Osteoblast (primary cell): ENCODE measurements at places on chromosomes 1 and 21.
A peak's percentile ranks its signal among the peaks of the same experiment; 100 is the strongest.

DNA sequence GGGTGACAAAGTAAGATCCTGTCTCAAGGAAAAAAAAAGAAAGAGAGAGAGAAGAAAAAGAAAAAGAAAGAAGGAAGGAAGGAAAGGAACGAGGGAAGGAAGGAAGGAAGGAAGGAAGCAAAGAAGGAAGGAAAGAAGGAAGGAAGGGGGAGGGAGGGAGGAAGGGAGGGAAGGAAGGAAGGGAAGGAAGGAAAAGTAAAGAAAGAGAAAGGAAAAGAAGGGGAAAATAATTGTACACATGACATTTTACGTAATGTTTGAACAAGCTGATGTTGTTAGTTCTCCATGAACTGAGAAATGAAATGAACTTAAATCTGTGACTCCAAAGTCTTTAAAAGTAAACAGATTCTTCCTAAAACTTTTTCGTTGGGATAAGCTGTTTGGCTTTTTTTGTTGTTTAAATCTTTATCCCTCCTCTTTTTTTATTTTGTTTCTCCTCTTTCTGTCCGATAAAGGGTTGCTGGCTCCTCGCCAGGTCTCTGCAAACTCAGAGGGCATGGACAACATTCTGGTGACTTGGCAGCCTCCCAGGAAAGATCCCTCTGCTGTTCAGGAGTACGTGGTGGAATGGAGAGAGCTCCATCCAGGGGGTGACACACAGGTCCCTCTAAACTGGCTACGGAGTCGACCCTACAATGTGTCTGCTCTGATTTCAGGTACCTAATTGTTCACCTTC, 59.8 kb downstream of the IL12RB2 start:
- DNase-seq = peak; percentile 70

DNA sequence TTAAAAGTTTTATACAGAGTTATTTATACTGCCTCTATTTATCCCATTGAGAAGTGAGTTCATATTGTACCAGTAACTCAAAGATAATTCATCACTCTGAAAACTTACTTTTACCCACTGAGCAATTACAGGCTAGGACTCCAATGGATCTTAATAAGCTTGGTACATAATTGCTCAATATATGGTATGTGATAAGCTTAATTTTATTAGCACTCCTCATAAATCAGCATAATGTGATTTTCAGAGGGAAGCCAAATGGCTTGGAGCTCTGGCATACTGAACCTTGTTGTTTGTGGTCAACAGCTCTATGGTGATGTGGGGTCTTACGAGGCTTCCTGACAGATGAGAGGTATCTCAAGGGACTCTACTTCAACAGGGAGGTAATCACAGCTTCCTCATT, 26.3 kb downstream of the ADAM30 start:
- no peak for DNase-seq

DNA sequence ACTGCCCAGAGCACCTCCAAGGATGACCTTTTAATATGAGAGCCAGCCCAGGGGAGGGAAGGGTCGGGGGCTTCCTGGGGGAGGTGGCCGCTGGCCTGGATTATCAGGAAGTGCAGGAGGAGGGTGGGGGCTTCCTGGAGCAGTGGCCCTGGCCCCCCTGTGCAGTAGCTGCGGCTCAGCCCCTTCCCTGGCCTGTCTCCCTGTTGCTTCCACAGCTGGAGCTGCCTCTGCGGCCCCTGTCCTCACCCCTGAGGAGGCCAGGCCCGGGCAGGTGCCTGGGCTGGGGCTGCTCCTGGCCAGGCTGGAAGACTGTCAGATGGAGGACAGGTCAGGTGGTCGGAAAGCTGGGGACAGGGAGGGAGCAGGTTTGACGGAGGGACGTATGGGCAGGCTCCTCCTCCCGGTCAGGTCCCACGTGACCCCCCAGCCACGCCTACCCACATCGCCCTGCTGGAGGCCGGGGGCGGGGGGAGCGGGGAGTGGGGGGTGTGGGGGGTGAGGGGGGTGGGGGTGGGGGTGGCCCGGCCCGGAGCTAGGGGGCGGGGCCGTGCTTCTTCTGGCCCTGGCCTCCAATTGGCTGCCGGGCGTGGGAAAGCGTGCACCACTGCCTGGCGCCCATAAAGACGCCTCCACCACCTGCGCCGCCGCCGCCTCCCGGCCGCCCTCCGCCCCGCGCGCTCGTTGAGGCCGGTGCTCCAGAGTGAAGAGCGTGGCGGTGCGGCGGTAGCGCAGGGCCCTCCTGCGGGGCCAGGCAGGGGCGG, 10.2 kb upstream of the TNFRSF14 start:
- peak; percentile 98 for DNase-seq

- no peak for DNase-seq
Observed at GRCh38 chr1:238767321-238767720, 619.0 kb upstream of the CHRM3 start.

GRCh38 chr1:56617141-56617540, 28.0 kb upstream of the PRKAA2 start:
- DNase-seq = no peak

DNA sequence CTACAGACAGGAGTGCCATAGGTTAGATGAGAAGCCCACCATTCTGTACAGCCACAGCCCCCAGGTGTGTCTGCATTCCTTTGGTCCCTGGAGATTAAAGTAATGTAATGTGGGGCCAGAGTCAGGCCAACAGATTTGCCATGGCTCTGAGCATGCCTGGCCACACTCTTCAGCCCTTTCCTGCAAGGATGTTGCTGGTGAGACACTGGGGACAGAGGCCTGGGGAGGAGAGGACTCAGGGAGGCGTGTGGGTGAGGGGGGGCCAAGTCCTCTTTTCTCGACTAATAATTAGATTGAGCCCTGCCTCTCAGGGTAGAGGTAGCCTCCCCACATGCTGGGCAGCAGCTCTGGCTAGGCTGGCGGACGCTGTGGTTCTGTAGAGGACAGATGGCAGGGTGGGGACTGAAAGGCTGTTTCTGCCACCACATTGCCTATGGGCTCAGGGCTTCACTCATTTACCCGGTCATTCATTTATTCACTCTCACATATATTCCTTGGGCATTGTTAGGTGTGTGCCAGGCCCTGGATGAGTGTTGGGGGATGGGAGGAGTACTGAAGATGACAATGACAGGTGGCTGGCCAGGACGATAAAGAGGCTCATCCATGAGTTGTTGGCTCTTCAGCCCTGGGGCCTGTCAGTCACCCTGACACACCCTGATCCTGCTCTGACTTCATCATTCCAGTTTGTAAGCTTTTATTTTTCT, 7.1 kb upstream of the PRCC start:
- DNase-seq = no peak

DNA sequence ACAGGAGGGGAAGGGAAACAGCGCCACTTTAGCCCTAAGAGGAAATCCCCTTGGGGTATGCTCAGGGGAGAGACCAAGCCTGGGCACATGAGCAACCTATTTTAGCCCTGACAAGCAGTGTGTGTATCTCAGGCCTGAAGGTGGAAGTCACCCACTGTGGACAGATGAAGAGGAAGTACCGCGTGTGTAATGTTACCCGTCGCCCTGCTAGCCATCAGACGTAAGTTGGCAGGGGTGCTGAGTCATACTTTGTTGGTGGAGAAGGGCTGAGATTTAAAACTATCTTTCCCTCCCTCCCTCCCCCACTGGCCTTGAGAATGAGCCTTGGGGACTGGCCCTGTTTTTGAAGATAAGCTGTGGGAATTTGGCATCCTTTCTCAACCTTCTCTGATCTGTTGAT, 11.2 kb downstream of the AGO1 start:
- DNase-seq = peak; percentile 66

GRCh38 chr1:219476116-219476515, 136.8 kb downstream of the ZC3H11B start:
- no peak for DNase-seq

DNA sequence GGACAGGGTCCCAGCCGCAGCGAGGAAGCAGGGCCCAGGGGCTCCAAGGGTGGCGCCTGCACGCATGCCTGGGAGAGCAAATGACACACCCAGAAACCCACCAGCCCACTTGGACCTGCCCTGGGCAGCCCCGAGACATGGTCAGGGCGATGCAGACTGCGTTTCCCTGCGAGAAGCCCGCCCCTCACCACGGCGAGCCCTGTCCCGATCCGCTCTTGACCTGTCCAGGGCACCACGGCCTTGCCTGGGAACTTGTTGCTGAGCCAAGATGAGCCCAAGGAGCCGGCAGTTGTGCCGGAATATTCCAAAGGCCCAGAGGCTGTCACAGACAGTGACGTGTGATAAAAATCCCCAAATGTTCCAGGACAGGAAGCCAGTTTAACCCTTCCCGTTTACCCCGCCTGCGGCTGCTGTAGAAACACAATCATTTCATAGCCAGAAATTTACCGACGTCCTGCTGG, 78.1 kb downstream of the SIK1 start:
- no peak for DNase-seq

DNA sequence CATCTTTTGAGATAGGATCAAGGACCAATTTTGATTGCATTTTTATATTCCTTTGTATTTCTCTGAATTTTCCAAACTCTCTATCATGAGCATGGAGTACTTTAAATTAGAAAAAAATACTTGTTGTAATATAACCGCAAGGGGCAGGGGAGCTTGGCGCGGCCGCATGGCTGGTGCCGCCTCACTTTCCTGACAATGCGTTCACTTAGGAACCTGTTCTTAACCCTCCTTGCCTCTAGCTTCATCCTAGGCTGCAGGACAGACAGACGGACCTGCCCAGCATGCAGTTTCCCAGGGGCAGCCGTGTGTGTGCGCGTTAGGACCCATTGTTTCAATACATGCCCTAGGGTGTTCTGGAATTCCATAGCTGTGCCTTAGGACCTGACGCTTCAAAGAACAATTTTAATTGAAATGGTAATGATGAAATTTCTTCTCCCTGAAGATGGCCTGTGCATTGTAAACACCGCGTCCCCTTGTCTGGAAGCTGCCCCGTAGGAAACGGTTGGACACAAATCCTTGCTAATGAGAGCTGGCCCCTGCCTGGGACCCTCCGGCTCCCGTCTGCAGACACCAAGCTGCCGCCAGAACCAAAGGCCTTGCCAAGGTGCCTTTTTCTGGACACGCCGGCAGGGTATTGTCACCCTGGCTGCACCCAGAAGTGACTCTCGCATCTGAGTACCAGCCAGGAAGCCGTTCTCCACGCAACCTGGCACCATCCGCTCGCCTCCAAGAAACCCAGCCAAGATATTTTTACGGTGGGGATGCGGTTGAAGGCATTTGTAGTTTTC, 466.4 kb downstream of the NPHP4 start:
- no peak for DNase-seq

- no peak for DNase-seq
Observed at GRCh38 chr1:157478030-157478429, 74.3 kb downstream of the FCRL5 start.

- DNase-seq = peak; percentile 88
Observed at GRCh38 chr1:245153552-245154428, 995 bp upstream of the KIF26B start.

DNA sequence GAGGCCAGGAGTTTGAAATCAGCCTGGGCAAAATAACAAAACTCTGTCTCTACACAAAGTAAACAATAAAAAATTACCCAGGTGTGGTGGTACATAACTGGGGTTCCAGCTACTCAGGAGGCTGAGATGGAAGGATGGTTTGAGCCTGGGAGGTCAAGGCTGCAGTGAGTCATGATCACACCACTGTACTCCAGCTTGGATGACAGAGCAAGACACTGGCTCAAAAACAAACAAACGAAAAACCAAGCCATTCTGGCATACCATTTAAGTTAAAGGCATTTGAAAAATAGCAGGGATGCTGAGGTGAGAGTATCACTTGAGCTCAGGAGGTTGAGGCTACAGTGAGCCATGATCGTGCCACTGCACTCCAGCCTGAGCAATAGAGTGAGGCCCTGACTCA, 5.3 kb upstream of the ALDH9A1 start:
- DNase-seq = no peak

- DNase-seq = no peak
Observed at GRCh38 chr1:83747853-83748482, 251.0 kb downstream of the TTLL7 start.

DNA sequence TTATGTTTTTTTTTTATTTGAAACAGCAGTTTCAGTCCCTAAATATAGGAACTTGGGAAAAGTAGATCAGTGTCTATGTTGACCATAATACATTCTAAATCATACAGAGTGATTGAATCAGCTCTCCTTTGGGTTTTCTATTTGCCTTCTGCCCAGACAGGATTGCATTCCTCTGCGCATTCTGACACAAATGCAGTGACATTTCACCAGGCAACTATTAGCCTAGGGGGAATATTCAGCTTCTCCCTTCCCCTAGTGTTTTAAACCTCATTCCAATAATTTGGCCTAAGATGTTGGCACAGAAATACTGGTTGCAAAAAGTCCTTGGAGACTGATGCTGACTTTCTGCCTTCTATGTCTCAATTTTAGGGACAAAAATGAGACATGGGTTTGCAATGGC, 172.8 kb downstream of the PTGER3 start:
- no peak for DNase-seq

- DNase-seq = peak; percentile 29
Observed at GRCh38 chr1:240706150-240706935, 94.4 kb upstream of the GREM2 start.

DNA sequence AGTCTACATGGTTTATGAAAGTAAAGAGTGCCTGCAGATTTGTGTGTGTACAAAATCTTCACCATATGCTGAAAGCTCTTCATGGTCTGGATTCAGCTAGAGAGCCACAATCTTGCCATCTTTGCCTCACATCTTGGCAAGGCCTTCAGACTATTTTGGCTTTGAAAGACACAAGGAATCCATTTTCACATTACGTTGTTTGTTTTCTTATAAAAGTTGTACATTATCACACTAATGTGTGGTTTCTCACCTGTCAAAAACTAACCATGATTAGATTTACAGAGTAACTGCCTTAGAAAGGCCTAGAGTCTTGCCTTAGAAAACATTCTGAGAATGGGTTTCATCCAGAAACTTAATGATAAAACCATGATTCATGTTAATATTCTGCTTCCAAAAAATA, 494.6 kb downstream of the NEGR1 start:
- no peak for DNase-seq

DNA sequence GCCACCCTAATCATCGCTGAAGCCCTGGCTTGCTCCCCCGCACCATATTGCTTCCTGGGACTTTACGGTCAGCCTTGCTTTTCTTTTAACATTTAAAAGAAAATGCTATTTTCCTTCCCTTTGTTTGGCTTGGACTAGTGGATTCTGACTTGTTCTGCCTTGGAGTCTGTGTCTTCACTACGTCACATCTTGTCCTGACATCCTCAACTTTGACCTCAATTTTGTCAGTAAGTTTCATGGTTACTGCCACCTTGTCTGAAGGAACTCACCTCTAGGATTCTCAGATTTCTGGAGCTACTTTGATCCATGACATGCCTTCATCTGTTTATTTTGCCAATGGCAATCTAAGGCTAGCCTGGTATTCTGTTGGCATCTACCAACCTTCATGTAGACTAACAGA, 4.3 kb downstream of the RNASEL start:
- no peak for DNase-seq

DNA sequence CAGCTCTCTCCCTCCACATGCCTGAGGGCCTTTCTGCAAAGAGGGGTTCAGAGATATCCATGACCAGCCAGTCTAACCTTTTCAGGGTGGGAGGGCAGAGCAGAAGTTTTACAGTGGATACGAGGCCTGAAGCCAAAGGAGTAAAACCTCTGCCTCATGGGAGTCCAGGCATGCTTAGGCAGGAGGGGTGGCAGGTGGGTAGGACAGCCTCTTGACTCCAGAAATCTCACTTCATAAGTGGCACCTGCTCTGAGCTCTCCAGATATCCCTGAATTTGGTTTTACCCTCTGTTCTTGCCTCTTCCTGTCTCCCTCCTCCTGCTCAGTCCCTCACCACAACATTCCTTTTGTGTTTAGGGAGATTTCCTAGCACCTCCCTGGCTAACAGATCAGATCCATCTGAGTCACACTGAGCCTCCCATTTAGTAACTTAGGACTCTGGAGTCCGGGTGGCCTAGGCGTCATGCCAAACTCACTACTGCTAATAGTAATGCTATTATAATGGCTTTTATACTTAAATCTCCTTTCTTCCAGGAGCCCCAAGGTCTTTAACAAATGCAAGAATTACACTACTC, 201.0 kb downstream of the HS2ST1 start:
- peak; percentile 80 for DNase-seq
